ENCODE measurements at places on chromosomes 1 and 21.

GRCh38 chr21:35905096-35905962 lies 155.0 kb downstream of the SETD4 start:
- no peak for DNase-seq

DNA sequence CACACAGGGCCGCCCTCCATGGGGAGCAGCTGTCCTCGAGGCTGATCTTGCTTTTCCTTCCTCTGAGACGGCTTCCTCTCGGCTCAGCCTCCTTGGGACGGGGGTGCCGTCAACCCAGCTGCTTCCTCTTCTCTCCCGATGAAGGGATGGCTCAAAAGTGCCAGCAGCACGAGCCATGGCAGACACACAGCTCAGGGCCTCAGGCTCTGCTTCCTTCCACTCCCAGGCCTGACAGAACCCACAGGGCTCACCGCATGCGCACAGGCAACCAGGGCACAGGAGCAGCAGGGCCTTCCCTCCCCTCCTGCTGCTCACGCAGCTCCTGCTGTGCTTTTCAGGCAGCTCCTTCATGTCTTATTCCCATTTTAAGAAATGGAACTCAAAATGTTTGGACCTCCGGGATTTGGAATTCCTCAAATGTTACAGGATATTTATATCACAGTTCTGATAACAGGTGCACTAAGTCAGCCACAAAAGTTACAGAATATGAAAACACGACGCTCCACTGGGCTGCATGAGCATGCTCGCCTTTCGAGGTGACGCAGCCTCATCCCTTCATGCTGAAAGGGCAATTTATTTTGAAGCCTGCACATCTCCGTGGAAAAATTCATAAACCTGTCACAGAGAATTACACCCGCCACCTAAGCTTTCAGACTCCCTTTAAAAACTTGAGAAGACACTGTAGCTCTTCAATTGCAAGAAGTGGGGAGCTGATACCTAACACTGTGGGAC lies 84.4 kb downstream of the HSF2BP start:
- peak; percentile 23 for DNase-seq

DNA sequence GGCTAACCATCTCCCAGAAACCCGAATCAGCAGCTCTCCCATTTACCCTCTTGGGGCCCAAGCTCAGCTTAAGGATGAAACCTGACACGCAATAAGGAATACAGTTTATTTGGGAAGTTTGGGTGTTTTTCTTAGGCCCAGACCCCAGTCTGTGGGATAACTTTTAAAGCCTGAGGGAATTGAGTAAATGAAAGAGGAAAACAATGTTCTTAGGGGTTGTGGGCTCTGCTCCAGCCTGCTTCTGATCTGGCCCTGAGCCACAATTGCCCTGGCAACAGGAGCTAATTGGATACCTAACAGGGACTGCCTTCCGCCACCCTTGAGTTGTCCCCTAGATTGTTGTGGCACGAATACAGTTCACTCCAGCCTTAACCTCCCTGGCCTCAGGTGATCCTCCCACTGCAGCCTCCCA lies 20.1 kb downstream of the DYRK3 start:
- no peak for DNase-seq

DNA sequence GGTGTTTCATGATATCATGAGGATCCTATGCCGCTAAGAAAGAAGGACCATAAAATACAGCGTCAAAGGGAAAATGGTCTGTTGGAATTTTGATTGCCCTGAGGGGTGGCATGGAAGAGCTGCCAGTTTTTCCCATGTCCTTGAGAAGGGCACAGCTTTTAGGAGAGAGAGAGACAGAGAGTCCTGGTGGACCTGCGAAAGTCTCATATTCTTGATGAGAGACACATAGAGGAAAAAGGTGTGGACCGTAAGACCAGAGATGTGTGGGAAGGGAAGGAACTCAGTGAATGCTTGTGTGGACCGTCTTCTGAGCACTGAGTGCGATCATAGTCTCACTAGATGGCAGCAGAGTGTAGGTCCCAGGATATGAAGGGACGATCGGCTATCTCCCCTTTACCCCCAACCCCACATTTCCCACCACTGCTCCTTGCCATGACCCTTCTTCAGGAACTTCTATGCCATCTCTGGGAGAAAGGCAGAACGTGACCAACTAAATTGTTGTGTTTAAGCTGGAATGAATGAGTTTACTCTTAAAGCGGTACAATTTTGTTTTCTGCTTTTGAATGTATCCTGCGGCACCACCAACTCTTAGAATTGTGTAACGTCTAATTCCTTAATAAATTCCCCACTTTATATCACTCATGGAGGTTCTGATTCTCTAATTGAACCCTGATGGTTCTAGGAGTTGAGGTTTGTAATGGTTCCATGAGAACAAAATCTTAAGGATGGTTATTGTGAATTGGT lies 117.7 kb downstream of the CTH start:
- DNase-seq: peak; percentile 3

DNA sequence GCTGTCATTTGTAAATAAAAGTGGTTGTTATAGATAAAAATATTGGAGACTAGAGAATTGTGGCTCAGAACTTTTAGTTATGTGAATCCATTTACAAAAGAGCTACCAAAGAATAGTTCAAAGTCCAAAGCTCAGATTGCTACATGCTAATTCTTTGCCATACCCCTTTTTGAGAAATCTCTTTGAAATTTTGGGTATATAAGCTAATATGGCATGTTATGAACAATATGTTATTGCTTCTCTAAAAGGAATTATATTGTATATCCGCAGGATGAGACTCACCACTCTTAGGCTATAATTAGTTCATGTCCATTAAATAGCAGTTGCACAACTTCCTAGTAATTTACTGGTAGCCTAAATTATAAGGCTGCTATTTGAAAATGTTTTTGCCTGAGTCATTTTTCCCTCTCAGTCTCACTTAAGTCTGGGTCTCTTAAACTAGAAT lies 178.0 kb downstream of the ZNF281 start:
- no peak for DNase-seq

GRCh38 chr21:27379354-27379753 lies 412.5 kb upstream of the ADAMTS5 start:
- DNase-seq: no peak

GRCh38 chr1:226886122-226886901 lies 15.9 kb downstream of the PSEN2 start:
- no peak for DNase-seq

GRCh38 chr21:38221594-38221993 lies 35.2 kb upstream of the KCNJ15 start:
- no peak for DNase-seq

DNA sequence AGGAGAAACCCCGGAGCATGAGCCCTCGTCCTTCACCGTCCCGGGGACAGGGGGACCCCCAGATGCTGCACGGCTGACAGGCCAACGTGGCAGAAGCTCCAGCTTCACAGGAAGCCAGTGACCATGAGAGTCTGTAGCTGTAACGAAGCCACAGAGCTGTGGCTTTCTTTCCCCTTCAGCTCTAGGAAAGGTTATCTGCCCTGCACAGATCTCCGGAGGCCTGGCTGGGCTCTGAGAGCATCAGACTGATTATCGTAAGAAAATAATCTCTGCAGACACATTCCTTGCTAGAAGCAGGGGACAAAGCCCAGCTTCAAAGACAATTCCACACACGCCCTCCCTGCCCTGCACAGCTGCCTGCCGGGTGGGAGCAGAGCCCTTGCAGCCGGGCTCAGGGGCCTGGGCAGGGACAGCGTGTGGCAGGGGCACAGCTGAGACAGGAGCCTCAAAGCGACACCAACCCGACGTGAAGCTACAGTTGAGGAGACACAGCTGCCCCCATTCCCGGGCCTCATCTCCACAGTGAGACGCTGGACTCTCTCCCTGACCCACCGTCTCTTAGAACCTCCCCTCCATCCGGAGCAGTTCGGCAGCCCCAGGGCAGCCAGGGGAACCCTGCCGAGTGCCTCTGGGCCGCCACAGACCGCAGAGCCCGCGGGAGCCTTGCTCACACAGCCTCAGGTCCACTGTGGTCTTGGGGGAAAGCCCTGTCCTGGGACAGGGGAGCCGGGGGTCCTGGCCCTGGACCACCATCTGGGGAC lies 30.6 kb downstream of the POFUT2 start:
- no peak for DNase-seq

DNA sequence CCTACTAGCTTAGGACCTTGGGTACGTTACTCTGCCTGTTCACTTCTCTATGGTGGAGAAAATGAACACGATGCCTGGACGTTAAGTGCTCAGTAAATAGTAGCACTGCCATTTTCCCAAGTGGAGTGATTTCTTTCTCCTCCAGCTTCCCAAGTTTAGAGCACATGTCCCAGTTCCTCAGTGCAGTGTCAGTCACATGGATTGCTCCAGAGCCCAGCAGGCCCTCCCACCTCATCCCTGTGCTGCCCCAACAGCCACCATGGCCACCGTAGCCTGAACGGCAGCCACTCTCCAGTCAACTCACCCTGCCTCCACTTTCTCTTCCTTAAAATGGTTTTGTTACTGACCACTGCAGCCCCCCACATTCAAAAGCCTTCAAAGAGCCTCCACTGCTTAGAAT lies 8.5 kb downstream of the STMN1 start:
- DNase-seq: no peak

DNA sequence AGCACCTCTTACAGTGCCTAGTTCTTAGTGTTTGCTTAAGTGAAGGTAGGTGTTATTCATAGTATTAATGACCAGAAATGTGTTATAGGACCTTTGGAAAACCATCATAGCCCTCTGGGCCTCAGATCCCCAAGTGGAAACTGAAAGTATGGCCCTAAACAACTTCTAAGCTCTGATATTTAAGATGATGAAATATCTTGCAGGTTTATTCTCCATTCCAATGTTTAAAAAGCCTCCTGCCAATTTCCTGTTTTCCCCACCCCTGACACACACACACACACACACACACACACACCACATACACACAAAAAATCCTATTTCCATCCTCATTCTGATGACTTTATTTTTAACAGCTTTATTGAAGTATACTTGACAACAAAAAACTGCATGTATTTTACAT lies 108.2 kb downstream of the DIRAS3 start:
- DNase-seq: no peak

GRCh38 chr1:60571811-60572210 lies 498.2 kb upstream of the C1orf87 start:
- DNase-seq: no peak

DNA sequence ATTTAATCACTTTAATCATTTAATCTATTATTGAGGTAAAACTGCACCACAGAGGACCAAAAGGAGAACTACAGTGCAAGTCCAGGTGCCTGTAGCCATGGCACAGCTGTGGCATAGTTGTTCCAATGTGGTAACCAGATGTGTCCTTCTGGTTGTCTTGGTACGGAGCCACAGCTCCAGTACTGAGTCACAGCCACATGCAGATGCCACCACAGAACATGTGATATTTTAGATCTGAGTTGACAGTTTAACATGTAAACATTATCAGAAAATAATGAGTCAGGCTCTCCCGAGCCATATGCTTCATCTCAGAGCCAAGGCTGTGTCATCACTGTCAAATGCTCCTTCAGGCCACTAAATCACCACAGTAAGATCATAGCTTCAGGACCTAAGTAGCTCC lies 56.4 kb upstream of the RGS7 start:
- no peak for DNase-seq

DNA sequence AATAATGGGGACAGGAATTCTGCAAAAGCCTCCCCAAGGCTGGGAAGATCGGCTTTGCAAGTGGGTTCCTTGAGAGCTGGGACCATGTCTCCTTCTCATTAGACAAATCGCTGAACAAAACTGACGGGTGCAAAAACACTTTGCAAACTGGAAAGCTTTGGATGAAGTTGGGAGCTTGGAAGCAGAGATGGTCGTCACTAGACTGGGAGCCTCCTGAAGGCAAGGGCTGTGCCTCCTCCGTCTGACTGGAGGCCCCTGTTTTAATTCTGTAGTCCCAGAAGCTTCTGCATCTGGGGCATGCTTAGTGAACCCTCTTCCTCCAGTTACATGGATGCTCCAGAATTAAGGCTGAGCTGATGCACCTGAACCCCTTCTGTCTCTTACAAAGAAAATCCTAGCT lies 82.3 kb upstream of the IFFO2 start:
- no peak for DNase-seq

DNA sequence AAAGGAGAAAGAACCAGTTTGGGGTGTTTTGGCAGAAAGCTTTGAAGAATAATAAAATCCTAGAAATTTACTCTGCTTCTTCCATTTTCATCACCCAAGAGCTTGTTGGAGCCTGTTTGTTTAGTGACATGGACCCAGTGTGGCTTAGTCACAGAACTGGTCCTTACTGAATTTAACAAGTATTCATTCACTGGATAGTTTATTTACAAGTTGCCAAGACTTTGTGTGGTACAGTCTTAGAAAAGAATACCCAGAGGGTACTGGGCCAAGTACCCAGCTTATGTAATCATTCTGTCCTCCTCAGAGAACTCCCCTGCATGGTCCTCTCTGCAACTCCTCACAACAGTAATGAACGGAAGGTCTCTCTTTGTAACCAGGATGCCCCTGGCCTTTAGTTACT lies 16.4 kb downstream of the RAB4A start:
- DNase-seq: peak; percentile 61

DNA sequence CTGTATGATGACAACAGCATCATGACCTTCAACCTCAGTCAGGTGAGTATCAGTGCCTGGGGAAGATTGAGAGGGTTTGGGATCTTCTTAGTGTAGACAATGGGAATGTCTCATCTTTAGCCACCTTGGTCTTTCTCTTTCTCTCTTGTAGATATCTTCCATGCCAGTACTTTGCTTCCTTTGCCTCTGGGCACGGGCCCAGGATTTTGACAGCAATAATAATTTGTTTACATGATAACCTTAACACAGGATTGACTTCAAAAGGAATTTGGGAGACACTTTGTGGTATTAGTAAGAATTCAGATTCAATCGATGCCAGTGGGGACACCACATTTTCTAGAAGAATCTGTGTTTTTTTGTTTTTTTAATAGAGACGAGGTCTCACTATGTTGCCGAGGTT lies 12.1 kb upstream of the PIGV start:
- DNase-seq: no peak

Measured in hippocampal formation (tissue), 2 donors.